Activated CD8-positive, alpha-beta memory T cell treated with anti-CD3 and anti-CD28 coated beads, Interleukin-2, amount 10 ng/mL, durations not matched to agents 7 days and 5 days (primary cell): ENCODE measurements at places on chromosomes 12 and 14. TPM values are rescaled to one million over a fixed set of nuclear protein-coding genes. Genes with fewer than 3 reads are reported as not detected.

- no peaks in the 10 kb centered on the region for H3K36me3 ChIP-seq
- H3K4me1 ChIP-seq = no peaks in the 10 kb centered on the region
- no peaks in the 10 kb centered on the region for H3K27me3 ChIP-seq
- H3K4me3 ChIP-seq = no peak overlapping the region
- no peak overlapping the region for H3K27ac ChIP-seq
- DNase-seq = no peak
Observed at GRCh38 chr14:65753061-65753460, 340.5 kb downstream of the FUT8 start.

DNA sequence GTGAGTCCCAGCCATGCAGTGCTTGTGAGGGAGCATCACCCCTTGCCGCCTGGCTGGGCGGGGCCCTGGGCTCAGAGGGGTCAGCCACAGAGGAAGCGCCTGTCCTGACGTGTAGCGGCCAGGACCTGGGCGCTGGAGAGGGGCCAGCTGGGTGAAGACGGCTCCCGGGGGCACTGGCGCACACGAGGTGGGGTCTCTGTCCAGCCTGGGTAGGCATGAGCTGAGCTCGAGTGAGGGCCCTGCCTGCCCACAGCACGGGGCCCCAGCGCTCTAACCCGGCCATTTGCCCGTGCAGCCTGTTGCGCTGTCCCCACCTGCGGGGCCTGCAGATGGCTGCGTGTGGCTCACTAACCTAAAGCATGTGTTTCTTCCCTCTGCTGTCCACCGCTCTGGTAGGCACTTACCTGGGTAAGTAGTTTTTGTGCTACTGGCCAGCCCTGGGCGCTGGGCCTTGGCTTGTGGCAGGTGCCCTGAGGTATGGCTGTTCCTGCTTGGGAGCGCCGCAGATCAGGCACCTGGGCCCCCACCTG lies 6.6 kb upstream of the CRIP2 start:
- H3K4me1 ChIP-seq = no peaks in the 10 kb centered on the region
- H3K27me3 ChIP-seq = no peaks in the 10 kb centered on the region
- no peak overlapping the region for H3K4me3 ChIP-seq
- H3K27ac ChIP-seq = no peak overlapping the region
- H3K36me3 ChIP-seq = peaks cover 4% of the 10 kb centered on the region
- no peak for DNase-seq

DNA sequence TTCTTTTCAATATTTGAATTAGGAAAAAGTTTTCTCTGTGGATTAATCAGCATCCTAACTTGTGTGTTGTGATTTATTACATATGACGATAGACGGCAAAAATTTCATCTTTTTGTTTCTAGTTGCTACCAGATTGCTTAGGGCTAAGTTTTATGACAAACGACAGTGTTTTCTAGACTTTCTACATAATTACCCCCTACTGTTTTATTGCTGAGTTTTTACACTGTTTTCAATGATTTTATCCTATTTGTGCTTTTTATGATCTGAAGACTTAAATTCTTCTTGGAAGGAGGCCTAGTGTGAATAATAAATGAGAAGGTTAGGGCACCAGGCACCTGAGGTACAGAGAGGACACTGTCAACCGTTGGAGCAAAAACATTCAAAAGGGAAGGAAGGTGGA lies 88.1 kb downstream of the TXNDC16 start:
- H3K36me3 ChIP-seq = peaks cover 36% of the 10 kb centered on the region
- no peak overlapping the region for H3K27ac ChIP-seq
- peaks cover 12% of the 10 kb centered on the region for H3K4me1 ChIP-seq
- H3K4me3 ChIP-seq = no peak overlapping the region
- no peak for DNase-seq

DNA sequence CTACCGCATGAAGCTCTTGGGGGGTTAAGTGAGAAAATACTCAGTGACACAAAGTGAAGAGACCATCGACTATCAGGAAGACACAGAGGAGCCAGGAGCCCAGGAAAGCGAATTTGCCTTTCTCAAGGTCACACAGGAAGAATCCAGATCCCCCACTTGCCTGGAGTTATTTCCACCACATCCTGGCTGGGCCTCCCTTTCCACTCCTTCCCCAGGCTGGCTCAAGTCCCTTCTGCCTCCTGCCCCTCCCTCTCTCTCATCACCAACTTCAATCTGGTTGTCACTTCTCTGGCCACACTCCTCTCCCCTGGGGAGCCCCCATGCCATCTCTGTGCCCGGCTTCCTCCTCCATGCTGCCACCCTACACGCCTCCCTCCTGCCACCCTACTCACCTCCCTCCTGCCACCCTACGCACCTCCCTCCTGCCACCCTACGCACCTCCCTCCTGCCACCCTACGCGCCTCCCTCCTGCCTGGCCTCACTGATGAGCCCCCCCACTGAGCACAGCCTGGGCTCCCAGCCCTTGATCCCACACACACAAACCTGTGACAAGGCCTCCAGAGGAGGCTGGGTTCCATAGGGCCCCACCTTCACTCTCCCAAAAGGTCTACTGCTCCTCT lies 6.3 kb downstream of the SCNN1A start:
- peak overlapping the region; percentile 61 for H3K27ac ChIP-seq
- H3K4me1 ChIP-seq = peaks cover 34% of the 10 kb centered on the region
- H3K36me3 ChIP-seq = no peaks in the 10 kb centered on the region

DNA sequence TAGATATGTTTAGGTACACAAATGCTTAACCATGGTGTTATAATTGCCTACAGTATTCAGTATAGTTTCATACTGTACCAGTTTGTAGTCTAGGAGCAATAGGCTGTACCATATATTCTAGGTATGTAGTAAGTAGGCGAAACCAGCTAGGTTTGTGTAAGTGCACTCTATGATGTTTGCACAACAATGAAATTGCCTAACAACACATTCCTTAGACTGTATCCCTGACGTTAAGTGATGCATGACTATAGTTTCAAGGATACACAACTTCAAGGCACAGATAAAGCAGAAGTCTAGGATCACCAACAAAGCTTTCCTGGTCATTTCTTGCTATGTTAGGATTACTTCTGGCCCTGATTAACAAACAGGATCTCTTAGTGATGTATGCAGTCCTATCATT lies 135.1 kb downstream of the SLC38A1 start:
- H3K4me1 ChIP-seq = no peaks in the 10 kb centered on the region
- DNase-seq = no peak
- no peak overlapping the region for H3K4me3 ChIP-seq
- H3K36me3 ChIP-seq = no peaks in the 10 kb centered on the region

DNA sequence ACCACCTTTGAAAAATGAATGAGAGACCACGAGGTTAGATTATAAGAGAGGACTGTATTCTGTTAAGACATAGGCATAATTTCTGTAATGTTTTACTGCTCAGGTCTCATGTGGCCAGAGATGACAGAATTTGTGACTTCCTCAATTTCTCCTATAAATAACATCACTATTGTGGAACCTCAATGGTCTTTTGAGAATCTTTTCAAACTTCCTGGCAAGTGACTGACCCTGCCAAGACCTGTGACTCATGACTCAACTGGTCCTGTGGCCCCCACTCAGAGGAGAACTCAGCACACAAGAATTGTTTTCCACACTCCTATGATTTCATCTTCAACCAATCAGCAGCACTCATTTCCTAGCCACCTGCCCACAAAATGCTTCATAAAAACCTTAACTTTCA lies 508.2 kb upstream of the ATP2B1 start:
- no peaks in the 10 kb centered on the region for H3K36me3 ChIP-seq
- no peak overlapping the region for H3K4me3 ChIP-seq

GRCh38 chr12:129558036-129558435 lies 345.8 kb downstream of the TMEM132D start:
- no peak overlapping the region for H3K4me3 ChIP-seq
- H3K4me1 ChIP-seq = no peaks in the 10 kb centered on the region
- H3K27ac ChIP-seq = no peak overlapping the region
- no peaks in the 10 kb centered on the region for H3K27me3 ChIP-seq

- peak overlapping the region; percentile 67 for H3K27ac ChIP-seq
- H3K27me3 ChIP-seq = no peaks in the 10 kb centered on the region
- DNase-seq = peak; percentile 67
- H3K4me3 ChIP-seq = no peak overlapping the region
Observed at GRCh38 chr12:120887253-120888043, 16.7 kb downstream of the SPPL3 start.

- no peak for DNase-seq
- H3K4me1 ChIP-seq = no peaks in the 10 kb centered on the region
- no peak overlapping the region for H3K27ac ChIP-seq
- H3K36me3 ChIP-seq = no peaks in the 10 kb centered on the region
- no peaks in the 10 kb centered on the region for H3K27me3 ChIP-seq
- no peak overlapping the region for H3K4me3 ChIP-seq
Observed at GRCh38 chr12:124402248-124403066, 107.6 kb downstream of the RFLNA start.

DNA sequence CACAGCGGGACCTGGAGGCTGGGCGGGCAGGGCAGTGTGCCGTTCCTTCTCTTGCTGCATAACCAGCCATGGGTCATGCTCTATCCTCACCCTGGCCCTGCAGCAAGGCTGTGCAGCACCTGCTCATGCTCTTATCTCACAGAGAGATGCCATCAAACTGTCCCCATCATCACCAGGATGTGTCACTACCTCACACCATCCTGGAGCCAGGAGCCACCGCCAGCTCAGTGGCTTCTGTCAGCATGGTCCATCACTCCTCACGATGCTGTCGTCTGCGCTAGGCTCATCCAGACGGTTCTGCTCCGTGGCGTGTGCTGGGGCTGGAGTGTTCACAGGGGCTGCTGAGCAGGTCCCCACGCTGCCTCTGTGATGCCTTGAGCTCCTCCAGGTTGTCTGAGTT lies 77.2 kb upstream of the DYNC1H1 start:
- peaks cover 3% of the 10 kb centered on the region for H3K4me1 ChIP-seq
- no peak for DNase-seq
- no peaks in the 10 kb centered on the region for H3K27me3 ChIP-seq
- no peak overlapping the region for H3K27ac ChIP-seq
- no peak overlapping the region for H3K4me3 ChIP-seq
- H3K36me3 ChIP-seq = peaks cover 40% of the 10 kb centered on the region

DNA sequence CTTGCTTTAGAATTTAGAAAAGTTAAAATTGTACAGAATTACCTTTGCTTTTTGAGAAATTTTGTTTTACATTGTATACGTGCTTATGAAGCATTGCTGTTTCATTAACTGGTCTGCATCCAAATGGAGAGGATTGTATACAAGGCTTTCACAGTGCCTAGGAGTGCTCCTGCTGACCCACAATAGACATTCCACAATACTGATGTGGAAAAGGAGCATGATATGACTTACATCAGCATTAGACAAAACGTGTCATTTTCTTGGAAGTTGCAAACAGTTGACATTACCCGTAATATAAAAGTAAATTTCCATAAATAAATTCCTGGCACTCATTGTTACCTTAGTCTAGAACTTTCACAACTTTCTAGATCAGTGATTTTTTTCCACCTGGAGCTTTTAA lies 1.9 kb downstream of the PRKD1 start:
- H3K4me3 ChIP-seq = no peak overlapping the region
- DNase-seq = no peak
- H3K36me3 ChIP-seq = peaks cover 4% of the 10 kb centered on the region
- H3K27ac ChIP-seq = no peak overlapping the region

GRCh38 chr12:117593815-117594400 lies 232.5 kb upstream of the NOS1 start:
- H3K27me3 ChIP-seq = no peaks in the 10 kb centered on the region
- H3K4me1 ChIP-seq = no peaks in the 10 kb centered on the region
- no peak for DNase-seq
- H3K4me3 ChIP-seq = no peak overlapping the region
- H3K36me3 ChIP-seq = no peaks in the 10 kb centered on the region
- H3K27ac ChIP-seq = no peak overlapping the region

The LGALS3 gene
- 138 TPM for total RNA-seq

The PZP gene
- total RNA-seq = not detected

The KICS2 gene
- total RNA-seq = 10.5 TPM

The MMP19 gene
- not detected for total RNA-seq

The GAS2L3 gene
- 3.8 TPM for total RNA-seq
